ENCODE measurements at places on chromosomes 7 and 10.

- DNase-seq: no peak
Measured at GRCh38 chr10:118118716-118119115, 72.0 kb upstream of the RAB11FIP2 start.

GRCh38 chr10:120285408-120285807 is 171.6 kb upstream of the PLPP4 start:
- no peak for DNase-seq

- DNase-seq: no peak
Measured at GRCh38 chr10:27366769-27367168, 126.2 kb upstream of the ACBD5 start.

DNA sequence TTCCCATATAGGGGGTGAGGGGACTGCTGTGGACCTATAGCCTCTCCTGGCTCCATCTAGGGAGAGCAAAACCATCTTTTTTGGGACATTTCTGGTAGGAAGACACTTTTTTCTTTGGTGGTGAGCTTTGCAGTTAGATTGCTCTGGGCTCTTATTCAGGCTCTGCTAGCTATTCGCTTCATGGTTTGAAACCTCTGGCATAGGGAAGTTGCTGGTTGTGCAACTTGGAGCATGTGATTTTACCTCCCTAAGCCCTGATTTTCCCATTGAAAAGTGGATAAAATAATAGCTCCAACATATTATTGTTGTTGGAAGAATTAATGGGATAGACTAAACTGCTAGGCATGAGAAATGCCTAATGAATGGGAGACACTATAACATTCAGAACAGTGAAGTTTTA is 69.6 kb downstream of the CYP26A1 start:
- no peak for DNase-seq

GRCh38 chr7:2807845-2808772 is 36.0 kb downstream of the GNA12 start:
- DNase-seq: no peak

- DNase-seq: peak; percentile 59
Measured at GRCh38 chr7:142482891-142483658, 225.2 kb upstream of the PRSS58 start.

- no peak for DNase-seq
Measured at GRCh38 chr10:14625765-14626525, 148.8 kb downstream of the FAM107B start.

DNA sequence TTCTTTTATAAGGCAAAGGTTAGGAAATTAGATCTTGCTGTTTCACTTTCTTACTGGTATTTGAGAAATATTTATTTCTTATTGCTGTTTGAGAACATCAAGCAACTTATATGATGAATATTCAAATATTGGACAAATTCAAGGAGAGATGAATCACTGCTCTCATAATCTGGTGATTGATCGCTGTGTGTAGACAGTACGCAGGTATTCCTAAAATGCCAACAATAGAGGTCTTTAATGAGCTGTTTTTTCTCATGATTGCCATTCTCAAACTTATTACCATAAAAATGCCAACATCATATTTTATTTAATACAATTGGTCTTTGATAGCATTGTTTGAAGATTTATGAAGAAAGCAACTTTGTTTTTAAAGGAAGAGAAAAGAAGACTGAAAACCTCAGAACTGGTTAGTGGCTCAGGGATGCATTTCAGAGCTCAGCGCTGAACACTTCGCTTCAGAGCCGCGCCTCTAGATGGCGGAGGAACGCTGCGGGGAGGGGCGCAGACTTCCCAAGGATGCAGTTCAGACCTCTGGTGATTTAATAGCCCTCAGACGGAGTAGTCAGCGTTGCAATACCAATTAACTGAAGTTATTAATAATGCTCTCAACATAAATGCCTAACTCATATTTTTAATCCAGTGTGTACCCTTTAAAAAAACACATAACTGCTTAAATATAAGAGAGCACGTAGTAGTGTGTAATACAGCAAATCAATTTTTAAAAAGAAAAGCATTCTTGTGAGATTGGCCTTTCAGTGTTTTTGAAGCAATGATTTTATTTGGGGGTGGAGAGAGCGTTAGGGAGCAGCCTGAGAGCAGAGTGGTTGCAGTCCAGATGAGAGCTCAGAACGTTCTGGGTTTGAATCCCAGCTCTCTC is 38.5 kb upstream of the STEAP4 start:
- peak; percentile 19 for DNase-seq

- DNase-seq: no peak
Measured at GRCh38 chr7:94295850-94296249, 98.8 kb upstream of the COL1A2 start.

- no peak for DNase-seq
Measured at GRCh38 chr7:88396948-88397322, 90.2 kb upstream of the STEAP4 start.

DNA sequence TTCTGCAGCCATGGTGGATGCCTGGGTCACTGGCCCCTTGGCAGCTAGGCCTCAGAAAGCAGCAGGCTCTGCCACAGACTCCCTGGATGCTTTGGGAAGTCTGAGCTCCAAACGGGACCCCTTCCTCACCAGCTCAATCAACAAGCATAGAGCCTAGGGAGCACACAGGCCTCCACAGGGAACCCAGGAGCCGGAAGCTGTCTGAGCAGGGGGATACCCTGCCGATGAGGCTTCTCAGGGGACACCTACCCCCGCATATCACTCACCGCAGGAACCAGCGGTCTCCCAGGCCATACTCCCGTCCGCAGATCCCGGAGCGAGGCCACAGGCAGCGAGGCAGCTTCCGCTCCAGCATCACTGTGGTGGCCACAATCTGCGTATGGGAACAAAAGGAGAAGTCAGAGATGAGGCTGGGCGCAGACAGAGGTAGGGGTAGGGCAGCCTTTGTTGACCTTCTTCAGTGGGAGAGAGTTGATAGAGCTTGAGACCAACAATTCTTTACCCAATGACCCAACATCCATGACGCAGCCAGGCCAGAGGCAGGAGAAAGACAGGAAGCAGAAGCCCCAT is 13.4 kb downstream of the TRPV6 start:
- DNase-seq: no peak

- DNase-seq: no peak
Measured at GRCh38 chr10:112366992-112367391, 6.9 kb upstream of the ACSL5 start.

- DNase-seq: no peak
Measured at GRCh38 chr7:151805191-151805590, 71.7 kb downstream of the PRKAG2 start.

DNA sequence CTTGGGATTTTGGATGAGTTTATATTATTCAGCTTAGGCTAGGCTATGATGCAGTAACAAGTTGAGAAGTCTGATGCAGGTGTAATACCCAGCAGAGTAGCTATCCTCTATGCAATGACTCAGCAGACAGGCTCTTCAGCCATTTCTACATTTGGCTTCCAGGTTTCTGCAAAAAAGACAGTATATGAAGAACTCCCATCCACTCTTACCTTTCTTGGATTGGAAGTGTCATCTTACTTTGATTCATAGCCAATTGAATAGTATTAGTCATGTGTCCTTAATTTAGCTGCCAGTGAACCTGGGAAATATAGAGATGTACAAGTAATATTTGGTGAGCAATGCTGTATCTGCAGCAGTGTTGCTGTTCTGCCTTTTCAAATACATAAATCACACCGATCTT is 127.8 kb upstream of the NPSR1 start:
- DNase-seq: no peak

- no peak for DNase-seq
Measured at GRCh38 chr7:91033574-91033973, 230.7 kb upstream of the FZD1 start.

- DNase-seq: no peak
Measured at GRCh38 chr7:106070567-106071254, 41.4 kb downstream of the SYPL1 start.

DNA sequence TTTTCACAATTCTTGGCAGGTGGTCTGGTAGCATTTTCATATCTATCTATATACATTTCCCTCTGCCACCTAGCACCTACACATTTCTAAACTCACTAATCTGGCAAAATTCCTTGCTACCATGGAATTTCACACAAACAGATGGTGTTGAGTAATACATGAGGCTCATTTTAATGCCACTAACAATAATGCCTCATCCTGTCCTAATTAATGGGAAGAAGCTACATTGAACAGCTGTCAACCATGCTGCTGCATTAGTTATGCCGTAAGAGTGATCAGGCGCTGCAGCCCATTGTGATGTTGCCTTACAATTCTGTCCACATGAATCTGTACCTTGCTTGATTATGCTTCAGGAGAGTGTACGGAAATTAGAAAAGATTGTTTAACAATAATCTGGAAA is 23.2 kb downstream of the COL1A2 start:
- no peak for DNase-seq

GRCh38 chr10:33666686-33667480 is 332.4 kb upstream of the NRP1 start:
- no peak for DNase-seq

- DNase-seq: peak; percentile 18
Measured at GRCh38 chr7:116142850-116143249, 67.5 kb upstream of the TES start.

GRCh38 chr7:1666823-1667565 is 3.1 kb upstream of the ELFN1 start:
- no peak for DNase-seq

GRCh38 chr10:124559372-124560132 is 97.9 kb downstream of the LHPP start:
- no peak for DNase-seq

- DNase-seq: no peak
Measured at GRCh38 chr7:129831424-129832058, 121.2 kb downstream of the UBE2H start.

DNA sequence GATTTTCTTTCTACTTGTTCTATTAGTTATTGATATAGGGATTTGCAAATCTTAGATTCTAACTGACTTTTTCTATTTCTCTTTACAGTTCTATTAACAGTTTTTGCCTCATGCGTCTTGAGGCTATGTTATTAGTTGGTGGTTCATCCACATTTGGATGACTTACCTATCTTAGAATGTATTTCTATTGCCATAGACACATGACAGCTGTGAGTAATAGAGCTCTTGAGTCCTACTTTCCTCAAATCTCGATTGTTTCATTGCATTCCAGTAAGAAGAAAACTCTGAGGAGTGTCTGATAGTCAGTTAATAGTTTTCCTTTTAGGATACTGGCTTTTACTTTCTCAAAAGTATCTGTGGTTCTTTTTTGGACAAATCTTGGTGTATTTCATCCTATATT is 241.4 kb upstream of the ZNF32 start:
- no peak for DNase-seq

GRCh38 chr10:88036126-88036525 is 172.7 kb downstream of the PTEN start:
- DNase-seq: no peak

- DNase-seq: no peak
Measured at GRCh38 chr10:70889291-70889690, 926 bp upstream of the PCBD1 start.

DNA sequence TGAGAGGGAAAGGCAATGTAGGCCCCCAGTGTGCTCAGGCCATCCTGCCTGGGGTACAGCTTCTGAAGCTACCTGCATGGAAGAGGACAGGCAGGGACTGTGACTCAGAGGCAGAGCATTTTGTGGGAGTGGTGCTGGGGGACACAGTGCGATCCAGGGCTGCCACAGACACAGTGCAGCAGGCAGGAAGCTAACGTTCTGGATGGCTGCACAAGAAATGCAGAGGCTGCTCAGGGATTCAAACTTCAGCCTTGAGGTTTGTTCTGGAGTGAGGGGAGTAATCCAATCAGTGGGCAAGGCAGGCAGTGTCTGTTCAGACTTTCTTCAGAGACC is 648.0 kb upstream of the IGFBP3 start:
- DNase-seq: no peak

DNA sequence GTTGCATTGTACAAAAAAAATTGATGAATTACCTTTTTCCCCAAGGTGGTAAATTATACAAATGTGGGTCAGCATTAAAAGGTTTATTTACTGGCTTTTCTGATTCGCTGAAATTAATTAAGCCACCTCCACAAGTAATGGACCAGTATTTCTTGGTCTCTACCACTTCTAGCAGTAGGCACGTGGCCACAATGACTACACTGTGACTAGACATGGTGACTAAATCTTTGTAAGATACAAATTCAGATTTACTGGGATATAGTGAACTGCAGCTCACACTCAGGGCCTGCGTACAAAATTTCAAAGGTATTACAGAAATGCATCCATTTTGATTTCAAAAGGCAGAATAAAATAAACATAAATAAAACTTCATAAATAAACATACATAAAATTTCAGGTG is 10.9 kb downstream of the HPSE2 start:
- DNase-seq: no peak

- DNase-seq: no peak
Measured at GRCh38 chr10:106612381-106612780, 552.1 kb downstream of the SORCS1 start.

- DNase-seq: no peak
Measured at GRCh38 chr7:115024276-115024675, 102.4 kb downstream of the MDFIC start.

GRCh38 chr7:138608275-138608674 is 92.9 kb downstream of the SVOPL start:
- no peak for DNase-seq

GRCh38 chr7:94022550-94022949 is 18.4 kb upstream of the BET1 start:
- no peak for DNase-seq

GRCh38 chr10:128625926-128626325 is 499.7 kb upstream of the MKI67 start:
- DNase-seq: no peak

- no peak for DNase-seq
Measured at GRCh38 chr7:116782177-116782711, 80.1 kb upstream of the CAPZA2 start.

- DNase-seq: no peak
Measured at GRCh38 chr10:72796042-72796441, 97.5 kb upstream of the OIT3 start.

DNA sequence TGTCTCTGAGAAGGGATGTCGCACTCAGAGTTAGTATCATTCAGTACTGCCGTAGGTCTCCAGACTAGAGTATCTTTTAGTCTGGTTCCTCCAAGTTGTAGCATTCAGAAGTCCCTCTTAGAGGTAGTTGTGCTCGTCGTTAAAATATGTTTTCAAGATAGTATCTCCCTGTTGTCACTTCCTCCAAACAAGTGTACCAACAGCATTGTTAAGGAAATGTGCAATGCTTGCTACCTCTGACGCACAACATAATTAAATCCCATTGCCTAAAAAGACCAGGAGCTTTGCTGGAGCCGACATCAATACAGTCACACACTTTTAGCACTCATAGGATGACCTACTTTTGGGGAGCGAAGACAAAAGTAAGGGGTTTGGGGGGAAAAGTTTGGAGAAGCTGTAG is 80.0 kb upstream of the STK17A start:
- DNase-seq: no peak

DNA sequence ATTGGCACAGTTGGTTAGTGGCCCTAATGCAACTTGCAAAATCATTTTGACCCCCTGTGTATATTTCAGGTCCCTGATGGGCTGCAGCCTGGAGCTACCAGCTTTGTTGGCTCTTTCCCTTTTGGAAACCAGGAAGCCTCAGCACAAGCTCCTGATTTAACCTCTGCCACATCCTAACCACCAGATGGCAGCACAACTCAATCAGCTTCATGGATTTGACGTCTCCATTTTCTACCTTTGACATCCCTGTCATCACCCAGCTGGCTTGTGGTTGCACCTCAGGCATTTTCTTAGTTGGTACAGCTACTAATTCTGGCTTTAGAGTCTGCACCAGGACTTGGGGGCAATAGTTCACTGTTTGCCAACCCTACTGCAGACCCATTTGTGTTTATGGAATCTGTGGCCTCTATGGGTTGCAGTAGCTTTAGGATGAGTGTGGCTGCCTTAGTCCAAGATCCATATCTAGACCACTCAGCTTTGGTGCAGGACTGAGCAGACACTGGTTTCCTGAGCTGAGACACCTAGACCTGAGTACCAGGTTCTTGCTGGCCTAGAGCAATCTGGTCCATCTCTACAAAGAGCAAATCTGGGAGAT is 456.2 kb downstream of the REEP3 start:
- DNase-seq: no peak
